ENCODE measurements at places on chromosomes 5 and 9.

DNA sequence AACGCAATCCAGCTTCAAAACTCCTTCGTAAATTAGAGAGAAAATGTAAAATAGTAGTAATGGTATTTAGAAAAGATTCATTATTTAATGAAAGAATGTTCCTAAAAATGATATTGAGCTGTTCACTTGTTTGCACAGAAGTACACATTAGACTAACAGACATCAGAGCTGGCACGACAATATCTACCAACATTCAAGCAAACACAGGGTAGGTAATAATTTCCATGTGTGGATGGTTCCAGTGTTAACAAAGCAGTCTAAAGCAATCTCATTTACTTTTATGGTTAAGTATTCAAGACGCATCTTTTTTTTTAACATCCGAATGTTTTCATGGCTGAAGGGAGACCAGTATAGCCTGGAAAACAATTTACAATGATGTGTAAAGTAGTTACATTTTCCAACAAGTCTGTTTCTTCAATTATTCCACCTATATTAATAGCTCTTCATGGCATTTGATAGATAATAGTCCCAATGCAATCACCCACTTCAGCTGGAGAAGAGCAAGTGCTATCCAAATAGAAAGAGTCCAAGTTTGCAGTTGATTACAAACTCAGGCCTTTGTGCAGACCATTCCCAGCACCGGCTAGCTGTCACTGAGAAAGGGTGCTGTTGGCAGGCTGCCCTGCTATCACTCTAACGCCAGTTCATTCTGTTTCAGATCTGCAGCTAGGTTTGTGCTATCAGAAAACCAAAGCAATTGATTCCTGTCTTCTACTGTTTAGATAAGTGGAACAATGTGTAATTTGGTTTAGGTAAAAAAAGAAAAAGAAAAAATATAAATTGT is 458.8 kb downstream of the DTWD2 start:
- DNase-seq: no peak

DNA sequence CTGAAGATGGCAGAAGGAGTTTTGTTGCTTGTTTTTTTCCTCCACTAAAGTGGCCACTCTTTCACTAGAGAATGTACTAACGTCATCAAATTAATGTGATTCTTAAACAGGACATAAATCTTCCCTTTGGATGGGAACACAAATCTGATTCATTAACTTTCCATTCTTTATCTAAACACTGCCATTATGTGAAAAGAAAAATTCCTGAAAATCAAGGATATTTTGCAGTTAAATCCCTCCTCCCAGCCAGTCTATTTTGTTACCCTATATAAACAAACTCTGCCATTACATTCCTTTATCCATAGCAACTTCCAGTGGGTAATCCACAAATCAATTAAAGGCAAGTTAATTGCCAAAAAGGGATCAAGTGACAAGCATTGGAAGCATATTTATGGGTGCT is 546.5 kb downstream of the PDE4D start:
- no peak for DNase-seq

DNA sequence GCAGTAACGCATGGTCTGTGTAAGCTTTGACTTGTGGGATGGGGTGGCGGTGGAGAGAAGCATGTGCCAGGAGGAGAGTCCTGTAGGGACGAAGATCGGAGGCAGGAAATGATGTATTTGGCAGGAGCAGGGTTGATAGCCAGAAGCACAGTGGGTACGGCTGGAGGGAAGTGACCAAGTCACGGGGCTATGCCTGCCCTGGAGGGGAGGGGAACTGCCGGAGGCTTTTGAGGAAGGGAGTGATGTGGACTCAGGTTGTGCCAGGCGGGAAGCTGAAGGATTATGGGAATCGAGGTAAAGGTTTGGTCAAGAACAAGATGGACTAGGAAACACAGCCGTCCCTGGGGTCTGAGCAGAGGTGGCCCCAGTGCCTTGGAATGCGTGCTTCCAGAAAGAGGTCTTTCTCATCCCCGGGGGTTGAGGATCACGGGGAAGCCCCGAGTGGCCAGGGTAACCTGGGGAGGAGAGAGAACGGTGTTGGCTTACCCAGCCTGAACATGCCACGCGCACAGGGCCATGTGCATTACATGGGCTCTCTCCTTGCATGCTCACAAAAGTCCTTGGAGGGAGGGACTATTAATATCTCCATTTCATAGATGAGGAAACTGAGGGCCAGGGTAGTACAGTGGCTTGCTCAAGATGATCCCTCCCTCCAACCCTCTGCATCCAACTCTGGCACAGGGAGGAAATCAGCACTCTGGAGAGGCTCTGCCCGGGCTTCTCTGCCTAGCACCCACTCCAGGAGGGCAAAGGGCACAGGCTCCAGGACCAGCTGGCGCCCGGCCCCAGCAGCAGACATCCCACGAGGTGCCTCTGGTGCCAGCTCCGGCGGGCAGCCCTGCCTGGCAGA is 253.8 kb downstream of the PBX3 start:
- no peak for DNase-seq

GRCh38 chr9:14690948-14691730 is 2.1 kb downstream of the ZDHHC21 start:
- DNase-seq: no peak

DNA sequence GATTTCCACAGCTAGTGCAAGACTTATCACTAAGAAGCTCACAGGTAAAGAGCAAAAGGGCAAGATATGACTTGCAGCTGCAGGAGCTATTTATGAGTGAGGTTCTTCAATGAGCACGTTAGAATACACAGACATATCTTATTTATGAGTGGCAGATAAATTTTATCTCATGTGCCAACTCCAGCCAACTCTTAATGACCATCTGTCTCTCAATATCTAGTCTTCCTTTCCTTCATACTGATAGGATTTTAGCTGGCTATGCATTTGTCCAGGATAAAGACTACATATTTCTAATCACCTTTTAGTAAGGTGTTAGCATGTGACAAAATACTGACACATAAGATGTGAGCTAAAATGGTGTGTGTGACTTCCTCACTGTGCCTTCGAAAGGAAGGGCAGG is 304.5 kb downstream of the TRPM3 start:
- DNase-seq: no peak

GRCh38 chr9:114405294-114406034 is 17.7 kb upstream of the AKNA start:
- peak; percentile 68 for DNase-seq
